Right kidney (tissue), 9 donors: ENCODE measurements at places on chromosomes 1 and 21.

- DNase-seq = no peak
These were observed 18.2 kb upstream of the STMN1 start for GRCh38 chr1:25924454-25924853.

DNA sequence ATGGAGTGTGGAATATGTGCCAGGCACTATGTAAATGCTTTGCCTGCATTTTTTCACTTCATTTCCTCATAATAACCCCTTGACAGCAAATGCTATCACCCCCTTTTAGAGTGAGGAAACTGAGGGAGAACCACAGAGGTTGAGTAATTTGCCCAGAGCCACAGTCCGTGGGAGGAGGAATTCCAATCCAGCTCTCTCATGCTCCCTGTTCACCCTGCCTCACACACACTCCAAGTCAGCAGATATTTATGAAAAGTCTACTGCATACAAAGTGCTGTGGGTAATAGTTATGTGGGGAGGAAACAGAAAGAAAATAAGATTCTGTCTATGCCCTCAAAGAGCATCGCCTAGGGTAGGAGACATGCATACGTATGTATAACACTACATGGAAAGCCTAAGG lies 30.9 kb upstream of the RBM15 start:
- no peak for DNase-seq

DNA sequence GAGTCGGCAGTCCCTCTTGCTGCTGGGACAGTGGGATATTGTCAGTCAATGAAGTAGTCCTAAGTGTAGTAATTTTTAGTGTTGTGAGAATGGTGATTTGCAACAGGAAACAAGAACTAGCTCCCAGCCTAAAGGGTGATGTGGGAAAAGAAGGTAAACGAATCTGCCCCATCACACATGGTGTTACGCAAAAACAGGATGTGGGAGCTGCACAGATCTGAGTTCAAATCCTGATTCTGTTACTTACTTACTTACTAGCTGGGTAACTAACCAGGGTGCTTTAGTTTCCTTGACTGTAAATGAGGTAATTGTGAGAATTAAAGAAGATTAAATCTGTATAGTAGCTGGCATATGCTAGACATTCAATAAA lies 22.3 kb downstream of the NAV1 start:
- no peak for DNase-seq

- DNase-seq = no peak
These were observed 19.5 kb downstream of the KIF17 start for GRCh38 chr1:20698195-20698910.

- peak; percentile 36 for DNase-seq
These were observed 43.3 kb downstream of the PTPRC start for GRCh38 chr1:198681831-198682759.

GRCh38 chr1:91944087-91944486 lies 5.1 kb upstream of the BRDT start:
- no peak for DNase-seq

DNA sequence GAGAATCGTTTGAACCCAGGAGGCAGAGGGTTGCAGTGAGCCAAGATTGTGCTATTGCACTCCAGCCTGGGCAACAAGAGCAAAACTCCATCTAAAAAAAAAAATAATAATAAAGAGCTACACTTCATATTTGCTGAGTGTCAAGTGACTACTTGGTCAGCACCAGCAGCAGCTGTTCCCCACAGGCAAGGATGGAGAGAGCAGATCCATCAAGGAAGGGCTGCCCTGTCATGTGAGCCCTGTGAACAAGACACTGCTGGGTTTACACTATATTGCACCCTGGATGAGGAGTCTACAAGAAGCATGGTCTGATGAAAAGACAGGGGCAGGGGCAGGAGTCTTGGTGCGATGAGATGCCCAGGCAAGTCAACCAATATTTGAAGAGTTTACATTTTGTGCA lies 3.6 kb downstream of the CTNNBIP1 start:
- DNase-seq = no peak

GRCh38 chr1:18651713-18652112 lies 21.1 kb downstream of the PAX7 start:
- no peak for DNase-seq

- no peak for DNase-seq
These were observed 7.7 kb upstream of the CDC42 start for GRCh38 chr1:22044690-22045420.
